Inflammatory macrophage treated with lipopolysaccharide for 1 hour (primary cell): ENCODE measurements at places on chromosomes 5 and 9.
A peak's percentile ranks its signal among the peaks of the same experiment; 100 is the strongest.

DNA sequence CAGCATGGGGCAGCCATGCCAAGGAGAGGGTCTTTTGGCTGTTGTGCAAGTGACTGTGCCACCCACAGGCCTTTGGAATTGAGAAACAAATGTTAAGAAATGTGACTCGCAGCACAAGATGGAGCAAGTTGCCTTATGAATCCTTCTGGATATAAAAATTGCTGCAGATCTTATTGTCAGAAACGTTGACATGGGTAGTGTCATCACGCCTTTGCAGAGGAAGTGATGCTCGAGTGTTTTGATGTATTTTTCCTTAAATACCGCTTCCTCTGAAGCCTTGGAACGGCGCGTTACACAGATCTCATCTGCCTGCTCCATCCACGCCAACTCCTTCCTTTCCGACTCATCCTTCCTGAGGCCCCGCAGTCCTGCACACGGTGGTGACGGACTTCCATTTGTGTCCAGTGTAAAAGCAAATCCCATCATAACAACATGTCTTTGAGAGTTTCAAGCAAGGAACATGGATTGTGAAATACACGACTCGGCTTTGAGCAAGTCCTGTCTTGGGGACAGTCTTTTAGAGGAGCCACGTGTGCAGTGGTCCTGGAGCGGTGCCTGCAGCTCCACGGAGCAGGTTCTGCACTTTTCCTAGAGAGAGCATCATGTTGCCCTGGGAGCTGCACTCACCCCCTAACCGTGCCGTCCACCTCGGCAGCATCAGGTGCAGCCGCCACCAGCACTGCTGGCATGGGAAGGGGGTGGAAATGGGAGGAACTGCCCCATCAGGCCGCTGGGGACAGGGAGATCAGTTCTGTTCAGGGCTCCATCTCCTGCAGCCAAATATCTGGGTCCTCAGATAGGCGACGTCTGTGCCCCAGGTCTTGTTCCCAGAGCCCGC lies 15.1 kb downstream of the ROPN1L start:
- DNase-seq = peak; percentile 63

DNA sequence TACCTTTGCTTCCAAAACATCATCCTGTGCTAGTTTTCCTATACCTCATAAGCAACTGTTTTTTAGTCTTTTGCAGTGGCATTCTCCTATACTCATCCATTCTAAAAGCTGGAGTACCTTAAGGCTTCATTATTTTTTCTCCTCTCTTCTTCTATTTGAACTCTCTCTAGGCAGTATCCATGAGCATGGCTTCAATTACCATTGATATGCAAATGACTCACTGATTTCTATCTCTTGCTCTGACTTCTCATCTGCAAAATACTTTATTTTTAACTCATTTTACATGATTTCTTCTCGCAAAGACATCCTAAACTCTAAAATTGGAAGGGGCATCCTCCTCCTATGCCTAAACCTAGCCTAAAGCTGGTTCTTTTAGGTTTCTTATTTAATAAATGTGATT lies 365.1 kb upstream of the NUDT12 start:
- DNase-seq = no peak

DNA sequence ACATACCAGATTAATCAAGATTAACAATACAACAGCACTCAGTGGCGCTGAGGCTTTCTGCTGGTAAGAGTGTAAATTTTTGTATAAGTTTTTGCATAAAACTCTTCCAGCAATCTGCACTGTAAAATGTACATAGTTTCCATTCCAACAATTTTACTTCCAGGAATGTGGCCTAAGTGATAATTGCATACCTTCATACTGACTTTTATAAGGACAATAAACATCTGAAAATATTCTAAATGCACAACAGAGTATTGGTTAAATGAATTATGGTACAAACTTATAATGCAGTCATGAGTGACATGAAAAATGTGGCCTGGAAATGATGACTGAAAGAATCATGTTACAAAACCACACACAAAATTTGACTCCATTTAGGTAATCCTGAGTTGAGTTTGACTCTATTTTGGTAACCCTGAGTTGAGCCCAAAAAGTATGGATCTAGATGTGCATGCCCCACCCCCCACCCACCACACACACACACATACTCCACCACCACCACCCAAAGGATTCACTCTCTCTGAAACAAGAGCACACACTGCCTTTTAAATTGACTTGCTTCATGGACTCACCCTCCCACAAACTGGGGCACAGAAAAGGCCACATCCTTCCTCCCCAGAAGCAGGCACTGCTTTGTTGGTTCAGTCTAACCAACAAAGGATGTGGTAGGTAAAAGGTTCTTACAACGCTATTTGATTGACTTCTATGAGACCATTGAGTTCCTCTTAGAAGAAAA lies 137.6 kb downstream of the SUSD1 start:
- DNase-seq = no peak

GRCh38 chr5:176573564-176574296 lies 24.6 kb downstream of the CDHR2 start:
- no peak for DNase-seq

DNA sequence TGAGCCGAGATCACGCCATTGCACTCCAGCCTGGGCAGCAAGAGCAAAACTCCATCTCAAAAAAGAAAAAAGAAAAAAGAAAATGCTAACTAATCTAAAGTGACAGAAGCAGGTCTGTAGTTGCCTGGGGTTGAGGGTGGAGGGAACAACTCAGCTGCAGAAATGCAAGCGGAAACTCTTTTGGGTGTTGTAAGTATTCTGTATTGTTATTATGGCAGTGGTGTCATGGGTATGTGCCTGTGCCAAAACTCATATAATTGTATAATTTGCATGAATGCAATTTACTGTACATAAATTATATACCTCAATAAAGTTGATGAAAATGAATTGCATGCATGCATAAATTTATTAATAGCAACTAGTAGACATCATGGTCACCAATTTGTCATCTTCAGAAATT lies 23.0 kb upstream of the RPS23 start:
- DNase-seq = no peak

DNA sequence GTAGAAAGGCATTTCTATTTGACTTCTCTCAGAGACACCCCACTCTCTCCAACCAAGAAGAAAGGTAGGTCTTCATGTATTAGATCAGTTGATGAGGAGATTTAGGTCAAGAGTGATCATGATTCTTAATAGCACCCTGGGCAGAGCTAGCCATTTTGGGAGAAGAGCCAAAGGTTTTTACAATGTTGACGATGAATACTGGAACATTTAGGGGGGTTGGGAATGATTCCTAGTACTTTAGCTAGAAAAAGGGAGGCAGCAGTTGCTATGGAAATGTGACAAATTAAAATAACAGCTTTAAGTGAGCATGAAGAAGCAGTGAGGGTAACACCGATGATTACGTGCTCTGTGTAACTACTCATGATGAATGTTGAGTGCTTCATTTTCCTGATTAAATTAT lies 9.5 kb upstream of the RPS23 start:
- DNase-seq = no peak

GRCh38 chr9:15553528-15553898 lies 670 bp downstream of the CCDC171 start:
- DNase-seq = no peak

GRCh38 chr9:29325894-29326293 lies 1752.6 kb upstream of the C9orf72 start:
- no peak for DNase-seq
